ENCODE measurements at places on chromosomes 6 and 20.

GRCh38 chr6:108091288-108091687, 16.7 kb upstream of the OSTM1 start:
- DNase-seq = no peak

GRCh38 chr6:45789238-45789637, 226.4 kb downstream of the CLIC5 start:
- DNase-seq = no peak

DNA sequence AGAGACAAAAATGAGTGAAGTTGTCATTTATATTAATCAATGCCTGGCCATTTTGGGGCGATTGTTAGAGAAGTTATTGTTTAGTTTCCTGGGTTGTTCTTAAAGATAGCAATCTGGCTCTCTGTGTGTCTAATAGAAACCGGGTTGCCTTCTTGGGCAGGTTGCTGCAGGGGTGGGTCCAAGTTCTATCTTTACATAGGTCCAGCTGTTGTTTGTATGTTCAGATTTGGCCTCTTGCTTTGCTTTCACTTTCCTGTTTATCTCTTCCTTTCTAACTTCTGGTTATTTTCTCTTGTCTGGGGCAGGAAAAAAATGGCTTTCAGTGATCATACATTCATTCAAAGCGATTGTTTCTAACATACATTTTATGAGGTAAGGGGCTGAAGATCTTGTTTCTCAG, 128.4 kb upstream of the NOX3 start:
- no peak for DNase-seq

- no peak for DNase-seq
Measured at GRCh38 chr6:129661536-129662405, 48.2 kb downstream of the ARHGAP18 start.

- no peak for DNase-seq
Measured at GRCh38 chr6:41713650-41714291, 21.6 kb downstream of the TFEB start.

- DNase-seq = no peak
Measured at GRCh38 chr20:39108746-39109145, 146.6 kb downstream of the DHX35 start.

GRCh38 chr6:42239333-42239732, 21.7 kb upstream of the MRPS10 start:
- DNase-seq = no peak

DNA sequence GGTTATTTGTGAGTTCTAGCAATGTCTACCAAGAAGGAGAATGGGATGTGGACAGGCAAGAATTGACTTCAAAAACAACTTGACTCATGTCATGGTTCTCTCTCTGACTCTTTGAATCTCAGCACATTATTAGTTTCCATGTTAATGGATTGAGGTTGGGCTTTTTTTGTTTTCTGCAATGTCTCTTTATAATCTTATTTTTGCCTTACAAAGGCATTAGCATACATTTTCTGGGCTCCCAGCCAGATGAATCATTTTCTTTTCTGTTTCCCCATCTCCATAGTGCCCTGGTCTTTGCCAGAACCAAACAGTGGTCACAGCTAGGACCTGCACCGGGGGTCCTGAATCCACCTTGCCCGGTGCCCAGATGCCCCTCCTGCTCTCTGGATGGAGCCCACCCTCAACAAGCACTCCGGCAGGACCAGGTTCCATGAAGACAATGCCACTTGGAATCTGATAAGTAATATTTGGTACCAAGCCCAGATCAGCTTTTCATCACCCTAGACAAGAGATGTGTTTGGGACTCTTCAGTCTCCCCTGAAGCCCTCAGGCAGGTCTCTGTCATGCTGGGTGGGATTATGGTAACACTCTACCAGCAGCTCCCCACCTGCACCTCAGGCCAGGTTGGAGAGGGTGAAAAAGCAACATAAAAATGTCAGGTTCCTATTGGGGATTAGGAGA, 266.7 kb upstream of the SULF2 start:
- no peak for DNase-seq

- DNase-seq = no peak
Measured at GRCh38 chr6:90787446-90787845, 200.6 kb upstream of the MAP3K7 start.

- DNase-seq = no peak
Measured at GRCh38 chr20:13355411-13355810, 134.3 kb downstream of the ISM1 start.

DNA sequence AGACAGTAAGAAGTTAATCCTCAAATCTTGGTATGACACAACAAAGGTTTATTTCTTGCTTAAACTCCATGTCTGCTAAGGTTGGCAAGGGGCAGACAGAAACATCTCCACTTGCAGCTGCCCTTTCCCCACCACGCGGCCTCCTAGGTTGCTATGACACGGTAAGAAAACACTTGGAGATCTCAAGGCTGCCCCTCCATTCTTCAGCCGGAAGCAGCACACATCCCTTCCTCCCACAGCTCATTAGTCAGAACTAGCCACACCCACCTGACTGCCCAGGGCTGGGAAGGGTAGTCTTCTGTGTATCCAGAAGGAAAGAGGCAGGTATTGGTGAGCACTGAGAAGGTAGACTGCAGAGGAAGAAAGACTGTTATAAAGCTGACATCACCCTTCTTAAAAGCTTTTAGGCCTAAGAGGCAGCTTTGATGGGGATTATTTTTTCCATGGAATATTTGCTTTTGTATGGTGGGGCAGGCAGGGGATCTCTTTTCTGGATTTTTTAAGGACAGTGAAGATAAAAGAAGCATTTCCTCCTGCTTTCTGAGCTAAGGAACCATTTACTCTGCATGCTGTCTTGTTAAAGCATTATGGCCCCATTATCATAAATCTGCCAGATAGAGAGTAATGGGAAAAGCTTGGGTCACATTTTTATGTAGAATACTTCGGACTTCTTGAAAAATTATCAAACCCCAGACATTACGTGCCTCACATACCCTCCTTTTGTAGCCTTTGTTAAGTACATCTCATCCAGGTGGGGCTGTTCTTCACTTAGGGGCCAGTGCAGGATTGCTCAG, 41.6 kb downstream of the MRAP2 start:
- no peak for DNase-seq

GRCh38 chr20:12153628-12154027, 235.9 kb downstream of the BTBD3 start:
- DNase-seq = no peak

GRCh38 chr6:115612216-115612615, 448.5 kb downstream of the FRK start:
- DNase-seq = no peak

DNA sequence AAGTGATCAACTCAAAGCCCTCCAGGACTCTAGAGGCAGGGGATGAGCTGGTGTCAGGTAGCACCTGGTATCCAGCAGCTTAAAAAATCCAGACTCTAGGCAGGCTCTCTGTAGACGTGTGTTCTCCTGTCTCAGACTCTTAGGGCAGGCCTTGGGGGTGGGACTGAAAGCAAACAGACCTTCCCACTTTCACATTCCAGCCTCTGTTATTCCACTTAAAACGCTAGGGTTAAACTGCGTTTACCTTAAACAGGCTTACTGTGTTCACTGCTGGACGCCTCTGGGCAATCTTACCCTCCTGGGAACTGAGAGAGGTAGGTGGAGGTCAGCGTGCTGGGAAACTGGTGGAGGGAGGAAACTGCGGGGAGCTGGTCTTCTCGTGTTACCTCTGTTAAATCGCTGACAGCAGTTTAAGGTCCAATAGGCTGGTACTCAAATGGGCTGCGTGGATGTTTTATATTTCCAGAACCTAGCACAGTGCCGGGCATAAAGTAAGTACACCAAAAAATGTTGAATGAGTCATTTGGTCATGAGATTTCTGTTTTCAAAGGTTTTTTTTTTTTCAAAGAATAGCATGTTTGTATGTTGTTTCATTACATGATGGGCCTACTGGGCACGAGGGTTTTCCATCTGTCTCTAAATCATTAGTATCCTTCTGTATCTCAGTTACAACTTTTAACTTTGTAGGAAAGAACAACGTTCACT, at the start of gene GCNT2:
TSS of gene GCNT2 (plus strand) at position 248 of the 705 bp plus-strand sequence. CDS start 7,561 bp downstream, outside the sequence.
- DNase-seq = peak; percentile 68

GRCh38 chr6:5112066-5112799, 27.1 kb downstream of the PPP1R3G start:
- no peak for DNase-seq

DNA sequence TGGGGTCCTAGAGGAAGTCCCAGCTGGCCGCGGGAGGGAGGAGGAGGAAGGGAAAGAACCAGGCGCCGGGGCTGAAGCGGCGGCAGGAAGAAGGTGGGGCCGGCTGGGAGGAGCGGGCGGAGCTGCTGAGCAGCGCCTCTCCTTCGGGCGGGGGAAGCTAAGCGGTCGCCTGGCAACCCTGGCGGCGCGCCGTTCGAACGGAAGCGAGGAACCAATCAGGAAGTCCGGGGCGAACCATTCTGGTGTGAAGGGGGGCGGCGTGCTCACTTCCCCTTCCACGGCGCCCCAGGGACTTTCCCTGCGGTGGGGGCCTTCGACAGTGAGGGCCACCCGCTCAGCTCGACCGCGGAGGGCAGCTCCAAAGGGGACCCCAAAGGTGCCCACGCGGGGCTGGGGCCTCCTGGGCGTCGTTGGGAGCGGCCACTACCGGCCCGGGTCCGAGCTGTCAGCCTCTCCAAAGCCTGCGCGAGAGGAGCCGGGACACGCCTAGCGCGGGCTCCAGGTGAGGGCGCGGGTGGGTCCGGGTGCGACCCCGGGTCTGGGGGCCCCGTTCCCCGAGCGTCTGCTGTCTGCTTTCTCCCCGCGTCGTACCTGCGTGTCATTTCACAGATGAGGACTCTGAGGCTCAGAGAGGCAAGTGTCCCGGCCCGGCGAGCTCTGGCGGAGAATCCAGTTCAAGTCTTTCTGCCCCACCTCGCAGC, at the start of gene FAM110A:
TSS of gene FAM110A (plus strand) at position 266 of the 701 bp plus-strand sequence. CDS start 11,090 bp downstream, outside the sequence.
- peak; percentile 98 for DNase-seq

GRCh38 chr20:23509247-23509913, 18.5 kb downstream of the CST8 start:
- DNase-seq = no peak

DNA sequence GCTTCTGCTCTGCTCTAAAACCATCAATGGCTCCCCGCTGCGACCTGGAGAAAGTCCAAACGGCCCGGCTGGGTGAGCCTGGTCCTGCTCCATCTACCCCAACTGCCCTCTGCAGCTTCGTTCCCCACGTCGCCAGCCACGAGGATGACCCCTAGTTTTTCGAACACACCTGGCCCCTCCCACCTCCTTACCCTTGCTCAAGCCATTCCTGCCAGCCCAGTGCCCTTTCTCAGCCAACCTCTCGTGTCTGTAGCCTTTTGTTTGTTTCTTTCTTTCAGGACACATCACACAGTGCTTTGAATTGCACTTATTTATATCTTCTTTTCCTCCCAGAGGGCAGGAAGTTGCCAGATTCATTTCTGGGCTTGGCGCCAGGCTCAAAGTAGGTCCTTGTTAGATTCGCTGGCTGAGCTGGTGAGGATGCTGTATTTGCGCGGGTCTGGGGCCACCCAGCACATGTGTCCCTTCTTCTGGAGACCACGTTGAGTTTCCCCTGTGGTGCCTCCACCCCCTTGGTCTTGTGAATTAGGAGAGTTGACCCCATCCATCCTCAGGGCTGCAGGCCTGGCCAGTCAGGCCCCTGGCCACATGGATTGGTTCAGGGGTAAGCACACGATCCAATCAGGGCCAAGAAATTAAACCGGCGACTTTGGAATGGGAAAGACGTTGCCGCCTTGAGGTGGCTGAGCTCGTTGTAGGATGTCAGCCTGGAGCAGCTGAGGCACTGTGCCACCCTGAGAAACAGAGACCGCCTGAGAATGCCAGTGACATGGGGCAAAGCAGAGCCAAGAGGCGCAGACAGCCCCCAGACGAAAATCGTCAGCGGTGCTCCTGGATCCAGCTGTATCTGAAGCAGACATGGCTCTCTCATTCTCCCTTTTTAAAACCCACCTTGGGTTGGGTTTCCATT, 156.0 kb downstream of the CEBPB start:
- DNase-seq = peak; percentile 67

DNA sequence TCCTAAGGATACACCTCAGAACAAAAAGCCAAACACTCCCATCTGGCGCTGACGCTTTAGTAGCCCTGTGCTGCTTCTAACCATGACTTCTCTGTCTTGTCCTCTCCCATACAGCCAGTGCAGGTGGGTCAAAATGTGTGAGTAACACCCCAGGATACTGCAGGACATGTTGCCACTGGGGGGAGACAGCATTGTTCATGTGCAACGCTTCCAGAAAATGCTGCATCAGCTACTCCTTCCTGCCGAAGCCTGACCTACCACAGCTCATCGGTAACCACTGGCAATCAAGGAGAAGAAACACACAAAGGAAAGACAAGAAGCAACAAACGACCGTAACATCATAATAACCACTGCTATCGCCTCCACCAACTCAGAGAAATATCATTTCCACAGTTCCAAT, 1.4 kb downstream of the DEFB132 start:
- peak; percentile 53 for DNase-seq

DNA sequence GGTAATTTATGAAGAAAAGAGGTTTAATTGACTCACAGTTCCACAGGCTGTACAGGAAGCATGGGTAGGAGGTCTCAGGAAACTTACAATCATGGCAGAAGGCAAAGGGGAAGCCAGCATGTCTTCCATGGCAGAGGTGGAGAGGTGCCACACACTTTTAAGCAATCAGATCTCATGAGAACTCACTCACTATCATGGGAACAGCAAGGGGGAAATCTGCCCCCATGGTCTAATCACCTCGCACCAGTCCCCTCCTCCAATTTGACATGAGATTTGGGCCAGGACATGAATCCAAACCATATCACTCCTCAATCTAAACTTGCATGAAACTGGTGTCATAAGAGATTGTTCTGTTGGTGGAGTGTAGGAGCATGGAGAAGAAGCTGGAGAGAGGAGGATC, 51.6 kb upstream of the CCN6 start:
- no peak for DNase-seq

DNA sequence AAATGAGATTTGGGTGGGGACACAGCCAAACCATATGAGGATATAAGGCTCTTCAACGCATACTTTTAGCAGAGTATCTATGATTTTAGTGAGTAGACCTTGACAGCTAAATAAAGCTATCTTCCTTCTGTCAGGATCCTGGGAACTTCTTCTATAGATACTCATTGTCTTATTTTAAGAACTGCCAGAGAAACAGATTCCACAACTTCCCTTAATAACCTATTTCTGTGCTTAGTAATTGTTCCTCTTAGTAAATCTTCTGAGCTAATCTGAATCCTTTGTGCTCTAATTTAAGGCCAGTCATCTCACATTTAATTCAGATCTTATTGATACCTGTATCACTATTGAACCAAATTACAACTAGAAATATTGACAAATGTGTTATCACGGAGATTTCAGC, 64.0 kb upstream of the CEP85L start:
- no peak for DNase-seq

DNA sequence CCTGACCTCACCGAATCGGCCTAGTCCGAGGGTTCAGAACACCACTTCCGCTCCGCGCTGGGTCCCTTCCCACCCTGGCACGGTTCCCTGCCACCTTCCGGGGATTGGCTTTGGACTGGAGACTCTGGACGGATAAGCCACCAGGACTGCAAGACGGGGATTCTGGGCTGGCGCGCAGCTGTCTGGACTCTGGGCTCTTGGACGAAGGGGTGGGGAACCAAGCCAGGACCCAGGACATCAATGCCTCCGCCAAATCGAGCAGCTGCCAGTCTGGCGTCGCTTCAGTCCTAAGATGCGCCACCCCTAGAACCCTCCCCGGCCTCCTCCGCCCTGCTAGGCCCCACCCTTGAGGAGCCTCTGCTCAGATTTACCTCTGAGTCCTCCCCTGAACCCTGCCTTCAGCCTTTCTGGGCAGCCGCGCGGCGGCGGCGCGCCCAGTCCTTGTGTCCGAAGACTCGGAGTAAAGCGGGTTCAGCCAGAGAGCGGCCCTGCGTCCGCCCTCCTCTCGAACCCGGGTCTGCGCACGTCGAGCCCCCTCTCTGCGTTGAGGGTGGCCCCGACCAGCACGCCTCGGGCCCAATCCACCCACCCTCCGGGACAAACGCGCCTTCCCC, 1.2 kb downstream of the KCNK17 start:
- DNase-seq = no peak

Measured in hematopoietic multipotent progenitor cell treated with erythropoietin and hydrocortisone succinate and interleukin-3 and kit ligand, for 6 days (in vitro differentiated cells).